ENCODE measurements at places on chromosomes 6 and 20.

DNA sequence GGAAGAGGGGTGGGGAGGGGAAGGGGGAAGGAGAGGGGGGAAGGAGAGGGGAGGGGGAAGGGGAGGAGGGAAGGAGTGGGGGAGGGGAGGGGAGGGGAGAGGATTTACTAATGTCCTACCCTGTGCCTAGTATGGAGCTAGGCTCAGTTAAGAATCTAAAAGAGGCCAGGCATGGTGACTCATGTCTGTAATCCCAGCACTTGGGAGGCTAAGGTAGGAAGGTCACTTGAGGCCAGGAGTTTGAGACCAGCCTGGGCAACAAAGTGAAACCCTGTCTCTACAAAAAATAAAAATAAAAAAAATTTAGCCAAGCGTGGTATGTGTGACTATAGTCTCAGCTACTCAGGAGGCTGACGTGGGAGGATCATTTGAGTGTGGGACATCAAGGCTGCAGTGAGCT lies 13.0 kb downstream of the UBE2J1 start:
- DNase-seq, result no peak

DNA sequence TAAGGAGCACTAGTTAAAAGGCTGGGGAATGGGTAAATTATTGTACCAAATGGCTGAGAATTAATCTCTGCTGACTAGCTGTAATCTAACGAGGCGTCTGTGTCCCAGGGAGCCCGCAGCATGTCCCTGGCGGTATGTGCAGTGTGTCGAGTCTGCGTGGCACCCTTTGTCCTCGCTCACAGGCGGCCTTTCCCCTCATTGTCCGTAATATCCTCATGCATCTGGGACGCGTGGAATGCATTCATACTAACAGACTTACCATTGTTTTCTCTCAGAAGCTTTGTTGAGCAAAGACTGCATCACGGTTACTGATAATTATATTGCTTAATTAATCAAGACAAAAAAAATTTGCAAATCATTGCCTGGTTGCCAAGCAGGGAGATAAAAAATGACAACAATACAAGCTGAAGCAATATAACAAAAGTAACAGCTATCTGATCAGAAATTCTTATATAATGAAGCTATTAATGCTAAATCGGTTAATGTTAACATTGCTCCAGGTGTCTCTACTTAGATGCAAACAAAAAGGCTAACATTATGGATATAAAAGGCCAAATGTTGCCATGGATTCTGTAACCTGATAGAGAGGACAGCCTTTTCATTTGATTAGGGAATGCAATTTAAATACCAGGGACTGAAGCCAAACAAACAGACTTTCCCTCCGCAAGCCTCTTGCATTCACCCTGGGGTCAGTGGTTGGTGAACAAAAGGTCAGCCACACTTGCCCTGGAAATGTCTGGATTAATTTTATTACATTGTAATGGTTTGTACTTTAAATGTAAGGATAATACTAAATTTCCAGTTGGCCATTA lies 124.8 kb downstream of the INSM1 start:
- no peak for DNase-seq

DNA sequence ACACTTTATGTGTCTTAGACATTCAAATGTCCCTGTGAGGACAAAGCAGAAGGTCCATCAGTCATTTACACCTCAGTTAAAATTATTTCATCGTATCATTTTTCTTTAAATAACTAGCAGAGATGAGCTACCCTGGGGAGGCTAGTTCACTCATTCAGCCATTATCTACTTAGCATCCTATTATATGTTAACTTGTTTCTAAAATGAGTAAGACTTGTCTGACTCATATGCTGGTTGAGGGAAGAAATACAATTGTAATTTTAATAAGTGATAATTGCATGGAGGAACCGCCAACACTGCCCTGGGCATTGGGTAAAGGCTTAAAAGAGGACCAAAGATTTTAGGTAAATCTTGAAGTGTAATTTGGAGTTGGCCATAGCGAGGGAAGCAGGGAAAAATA lies 12.4 kb upstream of the PTPRK start:
- DNase-seq, result no peak

GRCh38 chr6:169650241-169650958 lies 51.4 kb downstream of the WDR27 start:
- no peak for DNase-seq

DNA sequence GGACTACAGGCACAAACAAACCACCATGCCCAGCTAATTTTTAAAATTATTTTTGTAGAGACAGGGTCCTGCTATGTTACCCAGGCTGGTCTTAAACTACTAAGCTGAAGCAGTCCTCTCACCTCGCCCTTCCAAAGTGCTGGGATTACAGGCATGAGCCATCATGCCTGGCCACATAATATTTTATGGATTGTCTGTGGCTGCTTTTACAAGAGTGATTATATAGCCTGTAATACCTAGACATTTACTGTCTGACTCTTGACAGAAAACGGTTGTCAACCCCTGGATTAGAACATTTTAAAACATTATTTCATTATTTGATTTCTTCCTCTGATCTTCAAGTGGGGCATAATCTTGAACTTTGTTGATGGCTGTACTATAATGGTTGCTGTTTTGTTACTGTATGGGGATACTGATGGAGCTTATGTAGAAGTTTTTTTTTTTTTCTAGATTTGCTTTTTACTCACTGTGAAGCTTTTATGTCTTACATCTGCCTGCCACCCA lies 14.3 kb downstream of the PARD6B start:
- no peak for DNase-seq

DNA sequence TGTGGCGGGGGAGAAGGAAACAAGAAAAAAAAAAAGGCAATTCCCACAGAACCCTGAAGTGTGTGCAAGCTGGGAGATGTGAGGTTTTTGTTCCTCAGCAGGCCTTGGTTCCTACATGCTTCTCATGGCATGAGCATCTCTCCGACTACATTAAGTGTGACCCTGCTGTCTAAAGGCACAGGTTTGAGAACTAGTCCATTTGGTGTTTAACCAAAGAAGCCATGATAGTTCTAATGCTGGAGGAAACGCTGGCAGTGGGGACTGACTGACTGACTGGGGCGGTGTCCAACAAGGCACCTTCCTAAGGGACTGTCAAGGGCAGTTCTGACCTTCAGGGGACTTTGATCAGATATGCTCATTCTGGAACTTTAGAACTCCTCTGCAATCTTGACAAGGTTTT lies 3.8 kb downstream of the TXNDC5 start:
- no peak for DNase-seq

Data from GM13977 (cell line).